ENCODE measurements at places on chromosomes 4 and X. TPM values are rescaled to one million over a fixed set of nuclear protein-coding genes. Genes with fewer than 3 reads are reported as not detected.

- DNase-seq: no peak
These were observed 60.8 kb downstream of the TBL1X start for GRCh38 chrX:9525511-9526248.

GRCh38 chrX:118350221-118350620, 4.3 kb downstream of the WDR44 start:
- no peak for DNase-seq

DNA sequence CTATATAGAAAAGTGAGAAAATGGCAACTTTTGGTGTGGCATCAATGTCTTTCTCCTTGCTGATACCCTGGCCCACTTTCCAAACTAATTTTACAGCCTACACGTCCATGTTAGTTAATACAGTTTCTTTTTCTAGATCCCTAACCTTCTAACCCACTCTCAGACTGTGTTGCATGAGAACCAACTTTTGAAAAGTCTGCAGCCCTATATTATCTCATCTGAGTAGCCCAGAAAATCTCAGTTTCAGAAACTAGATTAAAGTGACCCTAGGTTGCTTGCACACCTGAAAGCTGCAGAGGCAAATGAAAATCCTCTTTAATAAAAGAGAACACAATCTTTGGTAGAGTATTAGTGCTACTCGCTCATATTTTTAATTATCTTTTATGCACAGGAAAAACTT, 371.6 kb upstream of the EMCN start:
- no peak for DNase-seq

- no peak for DNase-seq
These were observed 14.0 kb downstream of the PF4 start for GRCh38 chr4:73967866-73968265.

- DNase-seq: no peak
These were observed 94.1 kb downstream of the DRD5 start for GRCh38 chr4:9875516-9875915.

GRCh38 chrX:150203248-150203645, 159.9 kb upstream of the MAMLD1 start:
- DNase-seq: no peak

GRCh38 chr4:125991398-125991797, 676.6 kb downstream of the FAT4 start:
- DNase-seq: no peak

- DNase-seq: no peak
These were observed 113.0 kb upstream of the SH3RF1 start for GRCh38 chr4:169383724-169384123.

- no peak for DNase-seq
These were observed 22.2 kb downstream of the FABP2 start for GRCh38 chr4:119299741-119300100.

DNA sequence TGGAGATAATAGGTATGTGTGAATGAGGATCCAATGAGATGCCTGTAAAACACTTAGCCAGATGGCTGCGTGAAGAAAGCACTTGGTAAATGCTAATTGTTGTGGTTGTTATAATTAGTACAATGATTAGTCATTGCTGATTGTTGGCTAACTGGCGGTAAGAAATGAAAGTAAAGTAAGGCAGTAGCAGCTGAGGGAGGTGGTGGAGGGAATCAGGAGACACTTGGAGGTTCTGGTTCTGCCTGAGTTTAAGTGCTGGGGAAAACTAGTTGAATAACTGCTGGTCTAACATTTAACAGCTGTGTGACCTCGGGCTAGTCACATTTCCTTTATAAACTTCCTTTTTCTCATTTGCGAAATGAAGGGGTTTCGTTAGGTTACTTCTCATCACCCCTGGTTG, 30.9 kb downstream of the CD38 start:
- DNase-seq: no peak

DNA sequence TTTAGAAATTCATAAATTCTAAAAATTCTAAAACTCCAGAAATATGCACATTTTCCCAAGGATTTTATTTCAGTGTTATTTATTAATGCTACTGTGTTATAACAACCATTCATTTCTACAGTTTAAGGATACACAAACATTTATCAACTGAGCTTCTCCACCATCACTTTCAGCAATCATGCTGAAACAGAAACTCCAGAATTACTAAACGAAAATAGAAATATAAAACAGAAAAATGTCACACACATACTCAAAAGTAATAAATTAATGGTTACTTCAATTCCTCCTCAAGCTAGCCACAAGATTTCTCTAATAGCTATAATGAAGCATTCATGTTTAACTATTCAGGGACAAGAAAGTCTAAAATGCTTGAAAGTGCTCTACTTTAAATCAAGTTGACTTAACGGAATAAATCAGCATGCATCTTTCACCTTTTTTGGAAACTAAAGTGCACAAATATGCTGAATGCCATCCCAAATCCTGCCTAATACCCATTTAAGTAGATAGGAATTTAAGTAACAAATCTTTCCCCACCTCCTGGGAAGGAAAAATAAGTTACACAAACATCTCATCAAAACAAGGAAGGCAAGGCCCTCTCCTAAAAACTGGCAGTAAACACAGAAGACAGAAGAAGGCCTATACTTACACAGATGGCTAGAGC, 563 bp downstream of the FAM13A start:
- DNase-seq: no peak

GRCh38 chr4:153523941-153524386, 57.8 kb downstream of the TMEM131L start:
- DNase-seq: no peak

DNA sequence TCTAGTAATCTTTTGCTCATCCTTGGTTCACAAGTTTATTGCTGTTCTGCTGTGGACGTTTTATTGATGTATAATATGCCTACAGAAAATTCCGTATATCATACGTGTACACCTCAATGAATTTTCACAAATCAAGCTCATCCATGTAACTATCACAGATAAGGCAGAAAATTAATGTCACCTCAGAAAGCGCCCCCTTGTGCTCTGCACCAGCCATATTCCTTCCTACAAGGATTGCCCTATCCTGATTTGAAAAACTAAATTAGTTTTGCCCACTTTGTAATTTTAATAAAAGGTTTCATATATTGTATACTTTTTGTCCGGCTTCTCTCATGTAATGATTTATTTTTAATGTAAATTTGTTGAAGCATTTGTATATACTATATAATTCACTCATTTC, 390.8 kb downstream of the ADGRL3 start:
- no peak for DNase-seq

- DNase-seq: no peak
These were observed 25.5 kb upstream of the RXFP1 start for GRCh38 chr4:158496030-158496741.

DNA sequence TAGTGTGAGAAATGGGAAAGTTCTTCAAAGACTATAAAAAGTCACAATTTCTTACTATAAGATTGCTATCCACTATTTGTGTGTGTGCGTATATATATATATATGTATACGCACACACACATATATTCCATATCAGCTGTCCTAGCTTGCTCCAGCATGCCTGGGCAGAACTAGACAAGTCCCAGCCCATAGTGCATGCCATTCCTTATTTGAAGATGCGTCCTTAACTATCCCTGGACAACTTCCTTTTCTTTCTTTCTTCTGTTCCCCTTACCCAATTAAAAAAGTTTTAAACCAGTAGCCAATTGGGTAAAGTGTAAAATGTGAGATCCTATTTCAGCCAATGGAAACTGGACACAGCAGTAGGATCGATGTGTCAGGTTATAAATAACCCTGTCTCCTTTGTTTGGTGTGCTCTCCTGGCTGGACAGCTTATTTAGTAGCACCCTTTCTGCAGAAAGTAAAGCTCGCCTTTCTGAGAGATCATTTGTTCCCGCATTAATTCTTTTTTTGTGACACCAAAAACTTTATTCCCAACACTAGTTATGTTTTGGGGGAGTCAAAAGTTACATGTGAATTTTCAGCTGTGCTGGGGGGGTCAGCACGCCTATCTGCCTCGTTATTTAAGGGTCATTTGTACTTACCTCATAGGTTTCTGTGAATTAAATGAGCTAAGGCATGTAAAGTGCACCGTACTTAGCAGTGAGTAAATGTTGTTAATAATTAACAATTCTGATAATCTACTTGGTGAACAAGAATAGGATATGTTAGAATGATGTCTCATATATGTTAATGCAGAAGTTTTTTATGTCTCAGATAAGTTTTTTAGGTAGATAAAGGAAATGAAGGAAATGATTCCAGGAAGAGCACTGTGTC, 40.9 kb downstream of the KDM6A start:
- DNase-seq: no peak

DNA sequence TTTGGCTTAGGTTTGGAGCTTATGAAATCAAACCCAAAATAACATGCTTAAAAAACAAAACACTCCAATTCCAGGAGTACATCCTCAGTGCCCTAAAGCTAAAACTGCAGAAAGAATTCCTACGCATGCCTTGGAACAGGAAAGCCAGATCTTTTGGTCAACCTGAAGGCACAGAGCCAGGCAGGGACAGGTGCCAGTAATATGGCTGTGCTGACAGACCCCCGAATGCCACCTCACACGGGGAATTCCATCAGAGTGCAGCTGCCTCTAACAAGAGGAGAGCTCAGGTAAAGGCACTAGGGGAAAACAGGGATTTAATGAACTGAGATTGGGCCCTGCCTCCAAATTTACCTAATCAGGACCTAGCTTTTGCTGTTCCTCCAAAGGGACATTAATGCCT, 77.1 kb downstream of the SHISA3 start:
- DNase-seq: no peak

DNA sequence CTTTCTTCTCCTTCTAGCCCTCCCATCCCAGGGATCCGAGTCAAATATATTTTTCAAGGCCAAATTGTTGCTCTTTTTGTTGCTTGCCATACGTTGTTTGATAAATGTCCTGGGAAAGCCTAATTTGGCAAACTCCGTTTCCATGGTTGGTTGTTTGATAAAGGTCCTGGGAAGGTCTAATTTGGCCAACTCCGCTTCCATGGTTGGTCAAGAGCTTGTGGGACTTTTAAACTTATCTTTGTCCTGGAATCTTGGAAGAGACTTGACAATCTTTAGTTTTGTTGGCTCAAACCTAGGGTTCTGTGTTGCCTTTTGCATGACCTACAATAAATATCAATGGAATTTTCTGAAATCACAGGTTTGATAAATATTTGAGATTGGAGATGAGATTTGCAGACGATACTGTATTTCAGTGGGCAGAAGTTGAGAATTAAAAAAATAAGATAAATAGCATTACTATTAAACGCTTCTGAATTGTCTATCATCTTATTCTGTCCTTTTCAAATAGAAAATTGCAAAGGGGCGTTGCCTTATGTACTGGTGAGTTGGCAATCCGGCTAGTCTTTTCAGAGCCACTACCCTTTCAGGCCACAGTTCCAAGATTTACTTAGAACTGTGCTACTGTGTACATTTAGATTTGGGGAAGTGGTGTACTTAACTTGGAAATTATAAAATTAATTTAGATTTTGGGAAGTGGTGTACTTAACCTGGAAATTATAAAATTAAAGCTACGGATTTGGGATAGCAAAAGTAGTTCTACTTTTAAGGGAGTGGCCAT, 804 bp downstream of the OSTC start:
- no peak for DNase-seq

DNA sequence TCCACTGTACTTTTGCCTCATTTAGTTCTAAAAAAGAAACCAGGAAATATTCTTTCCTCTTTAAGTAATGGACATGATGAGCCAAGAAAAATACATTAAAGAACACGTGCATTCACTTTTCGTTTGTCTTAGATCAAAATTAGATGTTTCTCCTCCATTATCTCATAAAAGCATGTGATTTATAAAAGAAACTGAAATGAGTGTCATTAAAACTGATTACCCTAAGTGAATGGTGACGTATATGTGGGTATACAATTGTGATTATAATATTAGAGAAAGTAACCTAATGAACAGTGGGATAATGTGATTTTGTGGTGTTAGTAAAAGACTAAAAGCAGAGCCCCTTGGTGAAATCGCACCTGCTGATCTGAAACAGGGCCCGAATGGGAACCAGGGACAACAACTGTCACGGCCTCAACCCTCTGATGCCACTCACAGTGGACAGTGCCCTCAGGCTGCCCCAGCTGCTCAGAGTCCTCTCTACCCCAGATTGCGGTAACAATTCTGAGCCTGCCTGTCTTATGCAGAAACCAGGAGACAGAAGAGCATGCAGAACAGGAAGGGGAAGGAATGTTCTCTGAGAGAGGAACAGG, 25.7 kb upstream of the HS6ST2 start:
- no peak for DNase-seq

GRCh38 chrX:11406109-11406765, 113.0 kb downstream of the AMELX start:
- DNase-seq: no peak

- no peak for DNase-seq
These were observed 100.3 kb downstream of the SORBS2 start for GRCh38 chr4:185711726-185712125.

DNA sequence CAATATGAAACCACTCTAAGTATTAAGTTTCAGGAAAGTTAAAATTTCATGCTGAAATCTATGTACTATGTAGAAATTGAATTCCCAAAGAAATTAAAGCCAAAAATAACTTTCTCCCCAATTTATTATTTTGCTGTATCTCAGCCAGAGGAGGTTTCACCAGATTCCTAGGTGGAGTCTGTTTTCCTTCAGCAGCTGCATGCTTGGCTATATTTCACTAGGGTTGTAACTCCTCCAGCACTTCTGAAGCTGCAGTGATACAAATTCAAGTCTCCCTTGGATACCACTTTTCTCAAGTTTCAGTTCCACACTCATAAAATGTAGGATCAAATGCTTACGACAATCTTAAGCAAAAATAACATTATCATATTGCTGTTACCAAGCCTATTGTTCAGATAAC, 41.2 kb upstream of the ZC4H2 start:
- DNase-seq: no peak

DNA sequence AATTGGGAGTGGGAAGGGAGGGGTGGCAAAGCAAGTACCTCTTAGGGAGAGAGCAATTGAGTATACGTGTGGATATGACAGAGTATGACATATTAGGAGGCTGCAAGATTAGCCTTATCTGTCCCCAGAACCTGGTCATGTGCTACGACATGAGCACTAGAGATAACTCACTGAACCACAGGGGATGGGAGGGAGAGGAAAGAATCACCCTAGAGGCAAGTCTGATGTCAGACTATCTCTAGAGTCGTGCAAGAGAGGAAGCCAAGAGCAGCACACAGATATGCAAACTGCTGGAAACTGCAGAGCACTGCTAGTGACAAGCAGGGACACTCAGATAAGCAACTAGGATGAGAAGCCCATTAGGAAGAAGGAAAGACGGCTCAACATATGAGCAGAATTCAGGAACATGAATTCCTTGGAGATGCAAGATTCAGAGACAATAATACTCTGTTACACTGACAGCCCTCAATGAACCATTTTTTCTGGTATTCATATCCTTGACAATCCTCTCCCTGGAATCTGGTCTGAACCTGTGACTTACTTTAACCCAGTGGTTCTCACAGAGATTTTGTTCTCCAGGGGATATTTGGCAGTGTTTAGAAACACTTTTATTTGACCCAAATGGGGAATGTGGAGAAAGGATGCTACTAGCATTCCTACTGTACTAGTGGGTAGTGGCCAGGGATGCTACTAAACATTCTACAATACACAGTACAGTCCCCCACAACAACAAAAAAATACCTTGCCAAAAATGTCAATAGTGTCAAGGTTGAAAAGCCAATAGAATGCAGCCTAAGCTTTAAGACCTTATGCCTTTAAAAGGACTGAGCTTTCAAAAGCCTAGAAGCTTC, 84.0 kb upstream of the BMP2K start:
- no peak for DNase-seq

Gene ADH7
- total RNA-seq: not detected

Gene IL3RA
- 7.4 TPM for total RNA-seq

Gene SPATA4
- not detected for total RNA-seq

Gene ADGRL3
- 17.9 TPM for total RNA-seq

Gene MED28
- 39.1 TPM for total RNA-seq

Gene AR
- total RNA-seq: 26.2 TPM

Gene SATL1
- total RNA-seq: not detected

Gene F8
- total RNA-seq: 28.2 TPM

Gene TCEAL9
- 52.1 TPM for total RNA-seq

Gene GC
- 0.65 TPM for total RNA-seq
